ENCODE measurements at places on chromosomes 7 and 10.

DNA sequence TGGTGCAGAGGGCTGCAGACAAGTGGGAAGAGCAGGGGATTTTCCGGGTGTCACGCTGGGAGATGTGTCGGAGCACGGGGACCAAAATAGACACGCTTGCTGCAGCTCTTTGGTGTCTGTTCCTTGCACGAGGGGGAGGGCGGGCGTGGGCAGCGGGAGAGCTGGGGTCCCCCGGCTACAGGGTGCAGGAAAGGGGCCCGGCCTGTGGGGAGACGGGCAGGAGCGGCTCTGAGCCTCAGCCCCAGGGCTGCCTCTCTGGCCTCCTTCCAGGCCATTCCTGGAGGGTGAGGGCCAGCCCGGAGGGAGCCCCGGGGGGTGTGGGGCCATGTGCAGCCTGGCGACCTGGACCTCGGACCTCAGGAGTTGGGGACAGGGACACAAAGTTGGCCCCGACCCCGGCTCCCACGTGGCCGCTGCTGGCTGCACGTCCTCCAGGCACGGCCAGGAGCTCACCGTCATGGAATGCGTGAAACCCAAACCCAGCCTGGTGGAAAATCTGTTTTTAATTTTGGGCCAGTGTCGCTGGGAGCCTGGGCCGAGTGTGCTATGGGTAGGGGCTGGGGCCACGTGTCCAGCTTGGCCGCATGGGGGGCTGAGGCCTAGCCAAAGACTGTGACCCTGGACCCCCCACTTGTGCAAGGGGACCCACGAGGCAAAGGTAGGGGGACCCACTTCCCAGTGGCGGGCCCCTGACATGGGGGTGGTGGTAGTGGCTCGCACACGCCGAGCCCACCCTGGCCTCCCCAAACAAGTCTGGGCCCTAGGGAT is 6.6 kb downstream of the TTYH3 start:
- DNase-seq = no peak

GRCh38 chr10:9554321-9554720 is 1463.4 kb upstream of the CELF2 start:
- no peak for DNase-seq

DNA sequence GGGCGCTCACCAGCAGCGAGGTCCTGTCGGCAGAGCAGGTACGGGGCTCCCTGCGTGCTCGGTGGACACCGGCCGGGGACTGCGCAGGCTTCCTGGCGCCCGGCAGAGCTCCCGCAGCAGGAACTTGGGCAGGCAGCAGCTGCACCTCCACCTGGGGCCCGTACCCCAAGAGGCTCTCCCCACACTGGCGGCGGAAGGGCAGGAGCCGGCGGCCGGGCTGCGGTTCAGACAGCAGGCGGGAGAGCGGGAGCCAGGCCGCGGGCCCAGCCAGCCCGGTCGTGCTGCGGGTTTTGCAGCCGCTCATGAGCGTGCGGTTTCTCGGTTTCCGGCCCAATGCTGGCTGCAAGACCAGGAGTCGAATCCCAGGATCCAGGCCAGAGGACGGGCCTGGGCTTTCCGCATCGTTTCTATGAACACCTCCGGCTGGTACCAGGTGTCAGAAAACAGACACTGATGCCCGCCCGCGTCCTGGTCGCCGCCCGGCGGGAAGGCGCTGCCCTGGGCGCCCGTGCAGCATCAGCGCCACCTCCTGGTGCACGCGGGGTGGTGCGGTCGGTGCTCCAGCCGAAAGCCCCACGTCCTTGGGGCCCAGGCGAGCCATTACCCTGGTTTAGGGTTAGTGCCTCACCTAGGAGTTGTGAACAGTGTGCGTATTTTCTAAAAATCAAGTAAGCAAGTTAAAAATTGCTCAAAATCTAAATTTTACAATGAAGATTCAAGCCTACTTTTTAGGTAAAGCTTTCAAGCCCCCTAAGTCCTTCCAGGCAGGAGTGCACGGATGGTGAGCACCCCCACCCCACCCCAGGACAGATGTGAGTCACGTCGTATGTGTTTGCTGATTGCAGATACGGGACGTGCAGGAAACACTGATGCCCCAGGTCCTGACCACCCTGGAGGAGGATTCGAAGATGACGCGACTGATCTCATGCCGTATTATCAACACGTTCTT is 47.4 kb upstream of the PRKAR1B start:
- DNase-seq = peak; percentile 81

GRCh38 chr10:125756853-125757487 is 18.7 kb downstream of the MMP21 start:
- DNase-seq = no peak

DNA sequence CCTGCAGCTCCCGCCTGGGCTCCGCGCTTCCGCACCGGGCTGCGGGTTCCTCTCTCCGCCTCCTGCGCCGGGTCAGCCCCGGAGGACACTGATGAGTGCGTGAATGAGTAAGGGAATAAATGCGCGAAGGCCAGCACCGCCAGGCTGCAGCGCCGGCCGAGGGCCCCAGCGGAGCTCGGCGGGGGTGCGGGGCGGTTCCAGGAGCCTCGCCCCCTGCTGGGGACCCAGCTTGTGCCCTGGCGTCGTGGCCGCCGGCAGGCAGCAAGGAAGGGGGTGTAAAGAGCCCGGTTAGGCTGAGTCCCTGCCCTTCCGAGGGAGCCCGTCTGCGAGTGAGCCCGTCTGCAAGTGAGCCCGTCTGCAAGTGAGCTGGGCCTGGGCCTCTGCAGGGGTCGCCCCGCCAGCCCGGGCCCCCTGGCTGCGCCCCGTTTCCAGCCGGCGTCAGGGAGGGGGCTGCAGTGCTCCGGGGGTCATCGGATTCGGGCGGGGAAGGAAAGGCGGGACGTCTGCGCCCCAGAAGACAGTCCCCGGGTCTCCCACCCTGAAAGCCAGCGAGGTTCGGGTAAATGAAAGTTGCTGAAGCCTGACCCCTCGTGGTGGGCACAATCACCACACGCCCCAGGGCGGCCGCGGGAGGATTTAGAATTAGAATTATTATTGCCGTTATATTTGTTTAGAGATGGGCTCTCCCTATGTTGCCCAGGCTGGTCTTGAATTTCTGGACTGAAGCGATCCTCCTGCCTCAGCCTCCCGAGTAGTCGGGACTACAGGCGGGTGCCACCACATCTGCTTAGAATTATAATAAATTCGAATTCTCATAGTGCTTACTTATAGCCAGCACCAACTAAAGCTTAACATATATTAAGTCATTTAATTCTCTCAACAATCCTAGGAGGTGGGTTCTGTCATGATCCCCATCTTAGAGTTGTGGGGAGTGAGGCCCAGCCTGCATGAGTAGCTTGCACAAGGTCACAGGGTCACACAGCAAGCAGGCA is 8.6 kb upstream of the CRYGN start:
- peak; percentile 90 for DNase-seq

DNA sequence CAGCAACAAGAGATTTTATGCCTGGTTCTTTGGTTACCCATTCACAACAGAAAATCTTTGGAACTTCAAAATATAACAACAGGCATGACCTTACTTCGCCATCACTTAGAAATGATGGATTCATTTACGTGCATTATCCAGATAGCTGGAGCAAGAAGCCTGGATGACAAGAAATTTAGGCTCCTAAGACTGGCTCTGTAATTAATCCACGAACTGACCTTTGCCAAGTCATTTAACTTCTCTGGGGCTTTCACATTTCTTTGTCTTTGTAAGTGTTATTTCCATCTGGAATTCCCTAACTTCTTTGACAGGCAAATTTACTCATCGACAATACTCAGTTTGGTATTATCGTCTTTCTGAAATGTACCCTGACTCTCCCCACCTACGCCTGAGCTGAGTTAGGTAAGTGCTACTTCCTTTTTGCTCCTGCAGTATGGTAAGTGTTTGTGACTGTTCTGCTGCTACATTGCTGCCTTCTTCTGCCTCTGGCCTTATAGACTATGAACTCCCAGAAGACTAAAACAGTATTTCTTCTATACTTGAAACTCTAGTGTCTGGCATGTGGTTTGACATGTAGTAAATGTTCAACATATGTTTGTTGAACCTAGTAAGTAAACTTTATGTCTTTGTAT is 5.5 kb upstream of the MDFIC start:
- DNase-seq = peak; percentile 13

DNA sequence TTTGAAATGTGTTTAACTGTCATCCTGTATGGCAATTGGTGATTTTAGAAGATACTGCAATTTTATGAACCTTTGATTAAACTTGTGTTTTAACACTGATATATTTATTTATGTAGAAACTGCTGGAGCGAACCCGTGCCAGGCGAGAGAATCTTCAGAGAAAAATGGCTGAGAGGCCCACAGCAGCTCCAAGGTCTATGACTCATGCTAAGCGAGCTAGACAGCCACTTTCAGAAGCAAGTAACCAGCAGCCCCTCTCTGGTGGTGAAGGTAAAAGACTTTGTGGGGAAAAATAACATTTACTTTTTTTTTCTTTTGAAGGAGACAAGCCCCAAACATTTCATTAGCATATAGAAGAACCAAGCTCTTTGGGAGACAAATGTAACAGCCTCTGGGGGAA is 6.5 kb downstream of the ANLN start:
- no peak for DNase-seq

- DNase-seq = no peak
These were observed 4.9 kb downstream of the PPP2R2D start for GRCh38 chr10:131905603-131906268.

DNA sequence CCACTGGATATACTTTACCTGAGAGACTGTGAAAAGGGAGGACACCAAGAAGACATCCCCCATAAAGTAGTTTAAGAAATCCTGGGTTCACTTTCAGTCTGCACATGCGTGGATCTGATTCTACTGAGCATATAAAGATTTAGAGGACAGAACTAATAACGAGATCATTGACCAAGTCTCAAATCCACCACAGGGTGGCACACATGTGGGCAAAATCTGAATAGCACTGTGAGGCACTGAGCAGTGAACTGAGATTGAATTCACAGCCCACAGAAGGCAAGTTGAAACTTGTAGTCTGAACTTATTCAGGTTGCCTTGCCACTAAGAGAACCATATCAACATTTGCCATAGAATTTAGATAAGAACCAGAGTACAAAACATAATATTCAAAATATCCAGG is 818.6 kb downstream of the GRID1 start:
- no peak for DNase-seq

DNA sequence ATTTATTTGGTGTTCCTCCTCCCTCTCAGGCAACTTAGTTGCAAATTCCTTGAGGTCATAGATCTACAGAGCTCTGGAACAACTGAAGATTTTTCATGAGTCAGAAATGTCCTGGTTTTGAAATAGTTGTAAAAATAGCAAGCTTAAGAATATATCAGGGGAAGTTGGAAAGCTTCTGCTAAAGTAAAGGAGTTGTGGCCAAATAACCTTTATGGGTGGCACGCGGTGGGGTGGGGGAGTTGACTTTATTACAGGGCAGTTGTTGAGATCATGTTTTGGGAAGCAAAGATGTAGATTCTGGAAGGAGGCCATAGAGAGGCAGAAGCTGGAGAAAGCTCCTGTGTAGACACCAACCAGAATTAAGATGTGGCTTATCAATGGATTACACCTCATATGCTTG is 326.0 kb upstream of the MTPN start:
- DNase-seq = no peak

DNA sequence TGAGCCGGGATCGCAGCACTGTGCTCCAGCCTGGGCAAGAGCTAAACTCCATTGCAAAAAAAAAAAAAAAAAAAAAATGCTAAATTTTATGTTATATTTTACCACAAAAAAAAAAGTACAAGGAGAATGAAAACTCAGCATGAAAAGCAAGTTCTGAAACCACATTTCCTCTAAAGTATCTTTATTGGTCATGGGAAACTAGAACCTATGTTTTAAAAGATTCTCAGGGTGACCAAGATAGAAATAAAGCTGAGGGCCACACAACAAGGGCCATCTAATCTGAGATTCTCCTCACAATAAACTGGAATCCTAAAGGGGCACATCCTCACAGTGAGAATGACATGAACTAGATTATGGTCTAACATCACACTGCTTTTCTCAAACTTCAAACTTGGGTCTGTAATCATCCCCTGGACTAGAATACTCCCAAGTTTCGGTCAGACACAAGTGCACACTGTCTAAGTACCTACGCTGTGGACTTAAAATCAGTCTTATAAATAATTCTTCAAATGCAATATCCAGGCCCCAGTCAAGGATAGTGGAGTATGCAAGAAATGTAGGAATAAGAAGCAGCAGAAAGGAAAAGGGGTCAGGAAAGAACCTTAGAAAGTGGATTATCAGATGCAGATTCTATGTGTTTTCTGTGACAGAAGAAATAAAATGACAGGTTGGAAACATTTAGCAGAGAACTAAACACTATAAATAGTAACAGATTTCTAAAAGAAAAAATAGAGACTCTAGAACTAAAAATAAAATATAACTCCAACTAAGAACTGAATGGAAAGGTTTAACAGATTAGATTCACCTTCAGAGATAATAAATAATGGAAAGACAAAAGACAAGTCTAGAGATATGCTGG is 49.9 kb downstream of the COA1 start:
- DNase-seq = no peak

GRCh38 chr7:153934048-153934447 is 118.2 kb upstream of the DPP6 start:
- no peak for DNase-seq

DNA sequence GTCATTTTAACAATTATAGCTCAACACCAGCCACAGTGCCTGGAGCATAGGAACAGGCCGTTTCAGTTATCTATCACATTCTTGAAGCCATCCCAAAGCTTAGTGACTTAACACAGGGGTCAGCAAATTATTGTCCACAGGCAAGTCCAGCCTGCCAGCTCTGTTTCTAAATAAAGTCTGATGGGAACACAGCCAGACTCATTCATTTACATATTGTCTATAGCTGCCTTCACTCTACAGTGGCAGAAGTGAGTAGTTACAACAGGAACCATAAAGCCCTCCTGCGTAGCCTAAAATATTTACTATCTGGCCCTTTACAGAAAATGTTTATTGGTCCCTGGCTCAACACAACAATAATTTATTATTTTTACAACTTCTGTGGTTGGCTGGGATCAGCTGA is 407.5 kb upstream of the AUTS2 start:
- no peak for DNase-seq

DNA sequence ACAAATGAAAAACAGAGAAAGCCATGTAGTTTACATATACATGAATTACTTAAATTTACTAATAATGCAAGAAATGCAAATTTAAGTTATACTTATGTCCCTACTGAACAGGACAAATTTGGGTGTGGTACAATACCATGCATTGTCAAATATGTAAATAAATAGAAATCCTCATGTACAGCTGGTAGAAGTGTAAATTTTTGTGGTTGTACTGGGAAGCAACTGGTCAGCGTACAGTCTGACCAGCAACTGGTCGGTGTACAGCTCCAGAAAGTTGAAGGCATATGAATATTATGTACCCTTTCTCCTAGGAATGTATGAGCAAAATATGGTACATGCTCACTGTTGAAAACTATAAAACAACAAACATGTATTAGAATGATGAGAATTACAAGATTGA is 93.9 kb upstream of the TMEM106B start:
- no peak for DNase-seq

GRCh38 chr7:66330961-66331360 is 125.8 kb downstream of the TPST1 start:
- no peak for DNase-seq

Data from GM12891 (cell line).